Osteoblast (primary cell): ENCODE measurements at places on chromosomes 12 and 14.

- DNase-seq, result no peak
These were observed 92.4 kb downstream of the RPS6KA5 start for GRCh38 chr14:90968025-90968424.

GRCh38 chr14:58641509-58641908 is 3.7 kb downstream of the DACT1 start:
- no peak for DNase-seq

GRCh38 chr12:108048686-108049085 is 80.4 kb upstream of the WSCD2 start:
- no peak for DNase-seq

DNA sequence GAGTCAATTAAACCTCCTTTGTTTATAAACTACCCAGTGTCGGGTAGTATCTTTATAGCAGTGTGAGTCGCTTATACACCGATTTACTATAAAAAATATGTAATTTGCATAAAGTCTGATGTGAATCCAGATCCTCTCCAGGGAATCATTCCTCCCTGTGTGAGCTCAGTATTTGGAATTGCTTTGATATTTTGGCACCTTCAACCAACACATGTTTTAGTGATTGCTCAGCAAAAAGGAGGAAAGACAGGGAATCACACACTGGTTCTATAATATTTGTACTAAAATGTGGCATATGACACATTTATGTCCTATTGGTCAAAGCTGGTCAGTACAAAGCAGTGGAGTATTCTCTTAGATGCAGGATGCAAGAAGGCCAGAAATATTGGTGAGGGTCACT is 703.9 kb upstream of the ATXN7L3B start:
- no peak for DNase-seq

GRCh38 chr12:40726366-40726765 is 34.1 kb downstream of the CNTN1 start:
- no peak for DNase-seq

DNA sequence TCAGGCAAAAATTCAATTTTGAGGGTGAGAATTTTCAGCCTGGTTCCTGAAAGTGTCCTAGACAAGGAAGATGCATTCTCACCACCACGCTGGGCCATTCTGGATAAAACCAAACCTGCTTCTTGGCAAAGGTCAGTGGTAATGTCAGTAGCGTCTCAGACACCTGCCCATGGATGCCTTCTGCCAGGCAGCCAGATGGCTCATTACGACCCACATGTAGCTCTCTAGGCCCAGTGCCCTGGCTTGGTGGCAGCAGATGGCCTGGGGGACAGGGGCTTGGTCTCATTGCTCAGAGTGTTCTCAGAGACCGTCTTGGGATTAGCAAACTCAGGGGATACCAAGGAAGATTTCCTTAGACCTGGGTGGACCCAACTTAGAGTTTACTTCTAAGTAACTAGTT is 105.1 kb downstream of the ARF6 start:
- DNase-seq, result no peak

GRCh38 chr12:513446-513845 is 53.7 kb downstream of the B4GALNT3 start:
- no peak for DNase-seq
